ENCODE measurements at places on chromosomes 7 and 10. TPM values are rescaled to one million over a fixed set of nuclear protein-coding genes. Genes with fewer than 3 reads are reported as not detected.

Gene MRPL32
- 49.6 TPM for polyA plus RNA-seq

- DNase-seq, result no peak
These were observed 93.1 kb downstream of the COBL start for GRCh38 chr7:51223505-51223904.

GRCh38 chr7:43481902-43482678 is 100.8 kb upstream of the STK17A start:
- DNase-seq, result no peak

- no peak for DNase-seq
These were observed 368.1 kb downstream of the MDFIC start for GRCh38 chr7:115289971-115290370.

DNA sequence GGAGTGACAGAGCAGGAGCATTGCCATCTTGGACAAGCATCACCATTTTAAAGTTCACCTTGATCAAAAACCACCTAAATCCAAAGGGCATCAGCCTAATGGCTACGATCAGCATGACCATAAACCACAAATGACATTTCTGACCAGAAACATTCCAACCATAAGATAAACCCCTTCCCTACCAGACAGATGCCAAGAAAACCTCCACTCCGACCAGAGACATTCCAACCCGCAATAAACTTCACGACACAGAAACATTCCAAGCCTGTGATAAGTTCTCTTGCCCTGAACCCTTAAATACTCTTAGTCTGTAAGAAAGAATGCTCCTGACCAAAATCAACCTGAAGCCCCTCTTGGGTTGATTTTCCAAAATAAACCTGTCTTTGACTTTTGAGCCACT is 606.9 kb downstream of the POM121L12 start:
- no peak for DNase-seq

Gene CCL24
- polyA plus RNA-seq, result not detected

GRCh38 chr7:3240826-3241430 is 60.1 kb upstream of the SDK1 start:
- DNase-seq, result no peak

GRCh38 chr10:99859585-99859984 is 77.1 kb downstream of the ABCC2 start:
- no peak for DNase-seq

DNA sequence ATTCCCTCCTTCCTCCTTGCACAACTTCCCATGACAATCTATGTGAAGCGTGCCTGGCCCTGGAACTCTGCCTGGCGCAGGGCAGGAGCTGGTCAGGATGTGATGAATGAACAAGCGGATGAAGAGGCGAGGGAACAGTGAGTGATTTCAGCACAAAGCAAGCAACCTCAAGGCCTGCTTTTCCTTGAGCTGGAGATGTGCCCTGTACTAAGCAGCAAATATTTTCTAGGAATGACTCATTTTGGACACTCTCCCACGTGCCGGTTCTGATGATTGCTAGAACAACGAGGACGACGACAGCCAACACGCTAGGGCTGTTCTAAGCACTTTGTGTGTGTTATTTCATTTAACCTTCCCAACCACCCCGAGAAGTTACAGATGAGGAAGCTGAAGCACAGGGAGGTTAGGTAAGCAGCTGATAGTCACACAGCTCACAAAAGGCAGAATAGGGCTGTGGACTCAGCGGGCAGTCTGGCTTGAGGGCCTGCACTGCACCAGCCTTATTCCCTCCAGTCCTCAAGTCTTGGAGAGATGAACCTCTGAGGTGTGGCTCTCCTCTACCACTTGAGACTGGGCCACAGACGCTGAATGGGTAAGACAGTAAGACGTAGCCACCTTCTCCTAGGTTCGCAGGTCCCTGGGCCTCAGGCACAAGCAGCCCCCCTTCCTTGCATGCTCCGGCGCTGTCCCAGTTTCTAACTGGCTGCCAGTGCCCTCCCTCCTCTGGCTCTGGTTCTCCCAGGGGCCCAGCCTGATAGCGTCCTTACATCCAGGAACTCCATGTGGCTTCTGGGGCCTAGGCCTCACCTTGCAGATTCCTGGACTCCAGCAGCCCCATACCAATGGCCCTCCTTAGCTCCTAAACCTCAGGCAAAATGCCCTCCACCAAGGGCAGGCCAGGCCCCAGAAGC is 59.0 kb downstream of the YKT6 start:
- no peak for DNase-seq

- no peak for DNase-seq
These were observed 45.8 kb downstream of the RNLS start for GRCh38 chr10:88537322-88537721.
